Hematopoietic multipotent progenitor cell (in vitro differentiated cells): ENCODE measurements at places on chromosomes 7 and 10. TPM values are rescaled to one million over a fixed set of nuclear protein-coding genes. Genes with fewer than 3 reads are reported as not detected.

GRM3 gene
- not detected for total RNA-seq

MYO1G gene
- total RNA-seq: 150 TPM

SVOPL gene
- total RNA-seq: 3.8 TPM

PAPSS2 gene
- 0.54 TPM for total RNA-seq

GARIN1A gene
- total RNA-seq: 0.27 TPM

CFAP43 gene
- 0.54 TPM for total RNA-seq

LRRC18 gene
- total RNA-seq: not detected

C10orf67 gene
- total RNA-seq: not detected

NPY4R gene
- under 0.01 TPM for total RNA-seq

CISD1 gene
- total RNA-seq: 4.0 TPM

JCAD gene
- total RNA-seq: 1.3 TPM

ABCB4 gene
- total RNA-seq: 0.27 TPM

MKLN1 gene
- total RNA-seq: 27.7 TPM

PARD3 gene
- total RNA-seq: 3.2 TPM

TACR2 gene
- total RNA-seq: 0.27 TPM

OR2A5 gene
- total RNA-seq: not detected

PCLO gene
- 1.1 TPM for total RNA-seq

TMEM273 gene
- 1.6 TPM for total RNA-seq

CFAP70 gene
- 1.1 TPM for total RNA-seq

NUPR2 gene
- not detected for total RNA-seq

ADAMTS14 gene
- total RNA-seq: 3.0 TPM

LRRC4 gene
- 0.54 TPM for total RNA-seq

CDK14 gene
- 7.5 TPM for total RNA-seq

GCK gene
- 0.27 TPM for total RNA-seq

CLCN1 gene
- total RNA-seq: 0.54 TPM

PILRA gene
- total RNA-seq: 2.2 TPM

UPK3B gene
- total RNA-seq: 1.1 TPM

ZP3 gene
- 17.5 TPM for total RNA-seq

CALCR gene
- total RNA-seq: not detected

EGFR gene
- under 0.01 TPM for total RNA-seq

PLXNA4 gene
- total RNA-seq: 0.27 TPM

PLEKHA1 gene
- total RNA-seq: 3.0 TPM

CPED1 gene
- total RNA-seq: 9.2 TPM

HABP2 gene
- 0.27 TPM for total RNA-seq

TEX47 gene
- total RNA-seq: not detected

SH3PXD2A gene
- total RNA-seq: 2.7 TPM

SHLD2 gene
- 14.5 TPM for total RNA-seq

PON1 gene
- total RNA-seq: 0.27 TPM

GPR15LG gene
- total RNA-seq: not detected

PYROXD2 gene
- total RNA-seq: 33.9 TPM

BEND7 gene
- total RNA-seq: 5.7 TPM

PLAC9 gene
- total RNA-seq: 0.27 TPM

FOXI2 gene
- total RNA-seq: 0.54 TPM

TMEM184A gene
- total RNA-seq: 0.27 TPM

CYP2E1 gene
- total RNA-seq: 0.81 TPM

SLK gene
- 11.6 TPM for total RNA-seq

OPN1SW gene
- not detected for total RNA-seq

THNSL1 gene
- 3.0 TPM for total RNA-seq

FAM25G gene
- not detected for total RNA-seq

ENTPD1 gene
- 0.27 TPM for total RNA-seq

ADARB2 gene
- total RNA-seq: 1.1 TPM

PTN gene
- not detected for total RNA-seq

AKR1E2 gene
- 31.5 TPM for total RNA-seq

ZNF503 gene
- total RNA-seq: 0.81 TPM

MYL10 gene
- not detected for total RNA-seq

CTTNBP2 gene
- total RNA-seq: under 0.01 TPM

SUGCT gene
- total RNA-seq: 0.81 TPM

LRIT1 gene
- not detected for total RNA-seq
